ENCODE measurements at places on chromosomes 11 and 22.

DNA sequence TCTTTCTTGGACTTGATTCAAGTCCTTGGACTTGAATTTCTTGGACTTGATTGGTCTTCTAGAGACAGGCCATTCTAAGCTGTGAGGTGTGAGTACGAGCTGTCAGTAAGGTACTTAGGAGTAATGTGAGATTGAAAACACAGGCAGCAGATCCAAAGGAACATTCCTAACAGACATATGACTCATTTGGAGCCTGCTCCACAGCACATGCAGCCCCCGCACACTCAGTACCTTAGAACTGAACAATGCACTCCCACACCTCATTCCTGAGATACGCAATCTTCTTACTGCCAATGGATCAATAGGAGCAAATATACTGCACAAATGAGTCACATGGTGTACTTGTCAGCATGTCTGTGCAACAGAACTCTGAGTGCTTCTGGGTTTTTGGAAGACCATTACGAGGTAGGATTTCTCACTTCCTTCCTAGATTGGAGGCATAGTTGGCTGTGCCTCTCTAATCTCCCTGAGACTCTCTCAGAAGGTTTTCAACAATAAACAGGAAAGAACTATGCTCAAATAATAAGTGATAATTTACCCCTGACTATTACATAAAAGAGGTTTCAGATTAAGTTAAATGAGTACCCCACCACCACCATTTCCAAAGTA, 243.1 kb downstream of the KCNA4 start:
- no peak for DNase-seq

DNA sequence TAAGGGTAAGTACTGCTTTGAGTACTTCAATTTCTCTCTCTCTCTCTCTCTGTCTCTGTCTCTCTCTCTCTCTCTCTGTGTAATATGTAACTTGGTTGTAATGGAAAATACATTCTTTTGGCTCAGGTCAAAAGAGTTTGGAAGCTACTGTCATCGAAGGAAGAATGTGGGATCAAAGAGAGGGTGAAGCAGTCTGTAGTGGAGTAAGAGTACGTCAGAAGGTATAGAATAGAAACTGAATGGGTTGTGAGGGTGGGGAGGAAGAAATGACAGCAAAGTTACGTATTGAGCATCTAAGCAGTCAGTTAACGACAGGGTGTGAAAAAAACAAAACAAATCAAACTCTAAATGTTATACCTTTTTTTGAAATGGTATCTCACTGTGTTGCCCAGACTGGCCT, 10.0 kb downstream of the NCAM1 start:
- DNase-seq = no peak

GRCh38 chr22:30261134-30261533, 5.5 kb downstream of the OSM start:
- no peak for DNase-seq

DNA sequence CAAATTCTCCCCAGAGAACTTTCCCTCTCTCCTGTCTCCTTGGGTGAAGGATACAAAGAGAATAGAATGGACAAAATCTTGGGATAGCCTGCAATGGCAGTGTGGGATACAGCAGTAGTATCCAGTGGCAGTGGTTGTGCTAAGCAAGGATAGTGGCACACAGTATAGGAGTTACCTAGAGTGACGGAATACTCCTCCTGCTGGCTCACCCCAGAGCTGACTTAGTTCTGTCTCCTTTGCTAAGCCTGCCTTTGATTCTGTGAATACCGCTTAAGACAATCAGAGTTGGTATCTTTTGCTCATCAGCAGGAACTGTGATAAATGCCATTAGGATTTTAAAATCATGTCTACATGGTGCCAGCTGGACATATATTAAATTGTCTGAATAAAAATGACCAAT, 404.3 kb downstream of the JRKL start:
- no peak for DNase-seq

- no peak for DNase-seq
Observed at GRCh38 chr11:78733031-78733430, 158.4 kb upstream of the NARS2 start.

GRCh38 chr11:116481126-116481675, 291.6 kb downstream of the BUD13 start:
- DNase-seq = peak; percentile 61

GRCh38 chr22:50705851-50706351, 32.1 kb upstream of the ACR start:
- DNase-seq = peak; percentile 10

- DNase-seq = no peak
Observed at GRCh38 chr11:47233989-47234668, 14.5 kb downstream of the ACP2 start.

GRCh38 chr11:46378296-46378695, 3.2 kb upstream of the MDK start:
- peak; percentile 35 for DNase-seq

- no peak for DNase-seq
Observed at GRCh38 chr22:19174106-19175025, 4.2 kb downstream of the SLC25A1 start.

GRCh38 chr11:114147375-114148012, 88.0 kb downstream of the ZBTB16 start:
- DNase-seq = no peak

DNA sequence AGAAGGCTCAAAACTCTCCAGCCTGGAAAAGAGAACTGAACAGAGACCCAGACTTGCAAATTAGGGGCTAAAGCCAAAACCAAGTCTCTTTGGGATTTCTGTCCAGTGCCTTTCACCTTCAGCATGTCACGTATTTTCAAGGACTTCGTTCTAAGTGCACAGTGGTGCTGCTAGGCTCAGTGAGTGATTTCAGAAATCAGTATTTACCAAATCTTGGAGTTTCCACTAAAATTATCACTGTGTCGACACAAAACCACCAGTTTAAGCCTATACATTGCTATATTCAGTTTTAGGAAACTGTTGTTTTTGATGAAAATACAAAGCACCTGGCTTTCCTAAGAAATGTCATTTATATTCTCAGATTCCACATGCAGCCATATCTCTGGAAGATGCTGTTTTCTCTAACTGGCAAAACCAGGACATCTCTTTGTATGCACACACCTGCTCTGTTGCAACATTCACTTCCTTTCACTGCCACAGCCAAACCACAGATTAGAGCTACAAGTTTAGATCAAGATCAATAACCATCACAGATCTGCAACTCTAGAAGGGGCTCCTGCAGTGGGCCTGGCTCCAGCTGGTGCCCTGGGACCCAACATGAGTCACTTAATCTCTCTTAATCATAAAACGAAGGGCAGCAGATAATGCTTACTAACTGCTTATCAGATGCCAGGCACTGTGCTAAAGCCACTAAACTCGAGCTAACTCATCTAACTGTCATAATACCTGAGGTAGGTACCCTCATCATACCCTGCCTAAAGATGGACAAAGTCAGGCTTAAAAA, 22.3 kb downstream of the SMCO4 start:
- no peak for DNase-seq

GRCh38 chr11:66443602-66444001, 5.0 kb upstream of the MRPL11 start:
- DNase-seq = no peak

- no peak for DNase-seq
Observed at GRCh38 chr22:22961574-22961973, 74.0 kb downstream of the IGLL5 start.

DNA sequence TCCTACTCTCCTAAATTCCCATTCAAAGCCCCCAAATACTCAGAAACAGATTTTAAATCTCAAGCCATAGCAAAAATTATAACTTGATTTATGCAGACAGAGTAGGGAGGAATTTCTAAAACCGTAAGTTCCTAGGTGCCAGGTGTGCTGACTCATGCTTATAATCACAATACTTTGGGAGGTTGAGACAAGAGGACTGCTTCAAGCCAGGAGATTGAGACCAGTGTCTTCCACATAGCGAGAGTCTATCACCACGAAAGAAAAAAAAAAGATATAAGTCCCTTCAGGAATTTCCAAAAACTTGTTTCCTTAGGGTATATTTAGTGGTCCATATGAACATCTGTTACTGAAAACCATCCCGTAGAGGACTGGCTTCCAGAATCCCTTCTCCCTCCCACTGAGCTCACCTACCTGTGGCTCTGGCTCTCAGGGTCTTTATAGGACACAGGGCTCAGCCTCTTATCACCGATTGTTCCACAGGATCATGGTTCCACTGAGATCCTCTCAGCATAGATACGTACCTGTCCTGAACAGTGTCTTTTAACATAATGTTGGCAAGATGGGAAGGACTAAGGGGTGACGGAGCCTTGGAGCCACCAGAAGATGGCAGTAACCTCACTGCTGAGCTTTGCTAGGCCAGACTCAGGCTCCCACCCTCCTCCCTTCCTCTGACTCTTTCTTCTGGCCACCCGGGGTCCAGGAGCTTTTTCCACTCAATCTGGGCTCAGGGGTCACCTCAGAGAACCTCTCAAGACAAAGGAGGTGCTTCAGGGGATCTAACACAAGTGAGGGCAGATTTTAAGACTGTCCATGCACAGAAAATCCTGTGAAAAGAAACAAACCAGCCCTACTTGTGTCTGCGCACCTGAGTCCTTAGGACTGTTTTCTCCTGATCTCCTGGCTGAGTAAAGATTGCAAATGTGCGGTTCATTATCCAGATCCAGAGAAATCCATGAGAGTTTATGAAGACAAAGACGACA, 117.5 kb upstream of the TOP3B start:
- no peak for DNase-seq

DNA sequence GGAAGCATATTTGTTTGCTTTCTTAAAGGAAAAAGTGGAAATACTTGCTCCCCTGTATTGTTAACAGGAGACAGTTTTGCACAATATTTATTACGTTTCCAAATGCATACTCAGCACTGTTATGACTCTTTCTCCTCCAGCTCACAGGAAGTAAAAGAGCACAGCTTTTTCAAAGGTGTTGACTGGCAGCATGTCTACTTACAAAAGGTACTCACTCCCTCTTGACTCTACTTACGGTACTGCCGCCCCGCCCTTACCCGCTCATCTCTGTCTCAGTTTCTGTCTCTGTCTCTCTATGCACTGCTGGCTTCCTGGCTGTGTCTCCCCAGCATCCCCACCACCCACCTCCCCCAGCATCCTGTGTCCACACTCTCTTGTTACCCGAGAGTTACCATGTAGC, 32.2 kb upstream of the MYO18B start:
- DNase-seq = no peak

DNA sequence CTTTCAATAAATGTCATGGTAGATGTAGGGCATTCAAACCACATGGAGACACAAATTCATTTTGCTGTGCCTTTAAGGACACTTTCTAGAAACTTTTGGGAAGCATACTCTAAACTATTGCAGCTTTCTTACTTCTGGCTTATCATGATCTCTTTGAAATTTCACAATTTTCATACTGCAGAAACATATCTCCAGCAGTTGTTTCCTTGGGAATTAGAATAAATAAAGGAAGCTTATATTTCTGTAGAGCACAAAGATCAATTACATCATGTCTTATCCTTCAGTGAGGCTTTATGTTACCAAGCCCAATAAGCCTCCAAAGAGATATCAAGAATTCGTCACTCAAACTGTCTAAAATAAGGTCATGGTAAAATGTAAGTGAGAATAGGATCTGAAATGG, 74.5 kb upstream of the RAB38 start:
- no peak for DNase-seq

- DNase-seq = no peak
Observed at GRCh38 chr11:128323381-128323780, 264.0 kb downstream of the ETS1 start.

Data from glutamatergic neuron (in vitro differentiated cells).